ENCODE measurements at places on chromosomes 3 and 15.

DNA sequence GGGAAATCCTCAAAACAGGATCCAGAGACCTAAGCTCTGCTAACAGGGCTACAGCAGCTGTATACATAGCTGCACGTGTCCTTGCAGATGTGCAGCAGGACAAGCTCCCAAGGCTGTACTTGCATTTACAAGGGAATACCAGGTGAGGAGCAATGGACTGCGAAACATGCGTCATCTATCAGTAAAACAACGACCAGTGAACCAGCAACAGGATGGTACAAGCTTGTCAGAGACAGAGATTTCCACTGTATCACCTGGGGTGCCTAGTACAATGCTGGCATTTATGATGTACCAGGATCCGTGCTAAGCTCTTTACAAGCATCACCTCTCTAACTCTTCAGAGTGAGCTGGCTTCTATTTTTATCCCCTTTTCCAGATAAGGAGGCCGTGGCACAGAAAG, 227.3 kb downstream of the FOXP1 start:
- no peak for DNase-seq

DNA sequence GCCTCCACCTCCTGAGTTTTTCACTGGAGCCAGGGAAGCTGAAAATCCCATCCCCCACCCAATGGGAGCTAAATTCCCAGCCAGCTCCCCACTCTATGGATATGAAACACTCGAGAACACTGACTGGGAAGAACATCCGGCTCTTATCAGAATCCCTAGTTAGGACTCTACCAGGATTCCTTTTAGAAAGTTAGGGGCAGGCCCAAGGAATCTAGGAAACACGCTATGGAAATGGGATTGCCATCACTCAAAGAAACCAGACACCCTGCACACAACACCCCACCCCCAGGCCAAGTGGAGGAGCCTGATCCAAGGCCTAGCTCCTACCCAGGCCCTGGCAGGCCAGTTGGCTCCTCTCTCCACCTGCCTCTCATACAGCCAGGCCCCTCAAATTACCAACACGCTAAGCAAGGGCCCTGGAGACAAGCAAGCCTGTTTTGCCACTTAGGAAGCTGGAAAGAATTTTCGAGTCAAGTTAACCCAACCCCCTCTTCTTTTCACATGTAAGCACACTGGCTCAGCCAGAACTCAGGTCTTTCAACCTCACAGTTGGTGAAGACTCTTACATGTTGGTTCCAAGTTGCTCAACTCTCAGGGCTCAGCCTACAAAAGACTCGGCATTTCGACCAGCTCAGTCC, 75.5 kb downstream of the RBPMS2 start:
- no peak for DNase-seq

- DNase-seq: peak; percentile 72
Measured at GRCh38 chr3:128322030-128323022, 144.4 kb downstream of the DNAJB8 start.

GRCh38 chr3:172622916-172623700, 87.8 kb downstream of the NCEH1 start:
- DNase-seq: no peak

DNA sequence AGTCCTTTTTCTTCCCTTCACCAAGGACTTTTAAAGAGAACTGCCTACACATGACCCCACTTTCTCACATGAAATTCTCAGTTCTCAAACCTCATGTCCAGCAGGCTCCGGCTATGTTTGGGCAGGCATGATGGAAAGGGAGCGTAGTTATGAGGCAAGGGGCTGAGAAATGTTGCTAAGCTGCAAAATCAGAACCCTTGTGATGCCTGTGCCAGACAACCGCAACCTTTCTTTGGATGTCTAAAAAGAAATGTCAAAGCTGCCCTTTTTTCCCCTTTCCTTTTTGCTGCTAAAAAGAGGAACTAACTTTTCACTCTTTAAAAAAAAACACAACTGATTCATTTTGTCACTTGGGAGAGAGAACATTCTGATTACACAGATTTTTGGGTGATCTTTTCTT, 19.2 kb downstream of the GNB4 start:
- DNase-seq: no peak

DNA sequence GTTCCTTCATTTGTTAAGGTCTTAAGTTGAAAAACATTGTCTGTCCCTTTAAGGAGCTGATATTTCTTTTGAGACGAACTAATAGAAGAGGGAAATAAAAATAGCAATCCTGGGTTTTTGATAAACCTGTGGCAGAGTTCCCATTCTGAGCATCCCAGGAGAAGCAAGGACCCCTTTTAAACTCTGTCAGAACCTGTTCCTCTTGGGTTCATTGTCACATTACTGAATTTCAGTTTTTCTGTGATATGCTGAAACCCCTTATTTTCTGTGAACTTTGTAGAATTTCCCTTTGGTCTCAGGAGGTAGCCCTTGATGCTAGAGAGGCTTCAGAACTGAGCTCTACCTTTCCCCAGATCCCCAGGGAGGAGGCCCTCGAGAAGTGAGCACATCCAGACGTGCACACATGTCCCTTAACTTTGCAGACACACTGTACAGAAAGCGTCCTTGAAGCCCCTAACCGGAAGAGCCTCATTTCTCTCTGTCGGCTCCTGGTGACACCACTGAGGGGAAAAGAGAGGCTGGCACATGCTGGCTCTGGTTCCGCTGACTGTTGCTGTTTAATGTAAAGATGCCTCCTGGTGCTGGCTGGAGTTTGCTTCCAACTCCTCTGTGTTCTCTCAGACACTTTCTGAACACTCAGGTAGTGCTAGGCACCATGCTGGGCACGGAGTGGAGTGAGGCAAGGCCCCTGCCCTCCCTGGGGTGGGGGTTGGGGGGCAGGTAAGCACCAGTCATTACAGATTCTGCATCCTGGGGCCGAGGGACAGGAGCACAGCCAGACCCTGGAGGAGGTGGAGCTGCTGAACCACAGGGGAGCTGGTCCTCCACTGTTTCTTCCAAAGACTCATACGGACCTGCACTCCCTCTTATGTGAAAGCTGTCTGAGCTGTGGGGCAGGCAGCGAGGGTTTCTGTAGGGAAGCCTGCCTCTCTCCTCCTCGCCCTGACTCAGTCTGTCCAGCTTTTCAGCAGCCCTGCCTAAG, 77.5 kb downstream of the CHDH start:
- no peak for DNase-seq

GRCh38 chr3:134798681-134799311, 3.7 kb downstream of the EPHB1 start:
- no peak for DNase-seq

- DNase-seq: no peak
Measured at GRCh38 chr3:134839422-134839821, 44.4 kb downstream of the EPHB1 start.

DNA sequence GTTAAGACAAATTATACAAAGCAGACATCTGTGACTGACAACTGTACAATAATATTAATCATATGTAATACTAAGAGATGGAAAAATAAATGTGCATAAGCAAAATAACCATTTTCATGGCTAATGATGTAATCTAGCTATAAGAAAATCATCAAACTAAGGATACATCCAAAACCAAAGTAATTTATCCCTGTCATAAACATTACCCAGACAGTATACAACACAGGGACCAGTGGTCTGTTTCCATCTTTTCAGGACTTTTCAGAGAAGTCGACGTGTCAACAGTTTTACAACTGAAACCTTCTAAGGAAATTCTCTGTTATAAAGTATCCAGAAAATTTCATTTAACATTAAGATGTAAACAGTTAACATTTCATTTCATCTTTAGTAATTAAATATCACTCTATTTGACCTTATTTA, 11.0 kb downstream of the THBS1 start:
- no peak for DNase-seq

DNA sequence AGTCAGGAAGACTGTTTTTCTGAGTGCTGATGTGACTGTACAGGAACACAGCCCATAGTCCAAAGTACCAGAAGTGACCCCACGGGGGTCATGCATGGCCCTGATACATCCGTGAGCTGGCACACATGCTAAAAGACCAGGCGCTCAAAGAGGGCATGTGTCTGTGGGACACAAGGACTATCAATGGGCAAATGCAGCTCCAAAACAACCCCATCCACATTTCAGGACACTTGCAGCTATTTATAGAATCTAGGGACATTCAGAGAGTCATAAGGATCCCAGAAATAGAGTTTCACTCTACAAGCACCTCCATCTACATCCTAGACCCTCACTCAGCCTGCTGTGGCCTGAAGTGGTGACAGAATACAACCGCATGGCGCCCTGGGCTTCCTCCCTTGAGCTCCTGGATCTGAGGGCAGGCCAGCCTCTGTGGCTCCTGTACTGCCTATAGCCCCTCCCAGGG, 17.0 kb downstream of the SLC25A20 start:
- DNase-seq: no peak

DNA sequence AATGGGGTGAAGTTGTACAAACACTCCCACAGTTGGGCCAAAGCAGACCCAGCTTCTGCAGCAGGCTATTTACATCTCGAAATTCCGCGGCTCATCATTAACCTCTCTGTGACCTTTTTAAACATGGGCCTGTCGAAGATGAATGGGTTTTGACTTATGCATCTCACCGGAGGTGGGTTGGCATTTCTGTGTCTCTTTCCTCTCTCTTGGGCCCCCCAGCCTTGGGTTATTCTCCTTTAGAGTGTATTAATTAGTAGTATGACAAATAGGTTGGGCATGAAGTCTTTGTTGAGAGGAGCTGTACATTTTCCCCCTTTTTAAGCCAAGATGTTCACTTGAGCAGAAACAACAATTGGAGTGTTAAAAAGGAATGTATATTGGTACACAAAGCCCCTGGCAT, 9.8 kb downstream of the SMAD6 start:
- DNase-seq: no peak

DNA sequence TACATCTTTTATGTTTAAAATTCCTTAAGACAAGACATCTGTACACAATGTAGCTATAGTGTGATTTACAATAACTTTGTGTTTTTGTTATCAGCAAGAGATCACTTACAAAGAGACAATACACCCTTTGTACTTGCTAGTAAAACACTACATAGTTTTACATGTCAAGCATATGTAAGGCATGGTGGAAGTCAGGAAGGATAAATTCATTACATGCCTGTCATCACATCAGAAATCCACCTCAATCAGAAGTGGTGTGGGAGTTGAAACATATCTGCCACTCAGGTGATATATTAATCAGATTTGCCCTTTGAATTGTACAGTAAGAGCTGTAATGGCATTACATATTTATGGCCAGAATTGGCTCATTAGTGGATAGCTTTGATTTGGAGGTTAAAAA, 95.5 kb downstream of the MBNL1 start:
- no peak for DNase-seq

DNA sequence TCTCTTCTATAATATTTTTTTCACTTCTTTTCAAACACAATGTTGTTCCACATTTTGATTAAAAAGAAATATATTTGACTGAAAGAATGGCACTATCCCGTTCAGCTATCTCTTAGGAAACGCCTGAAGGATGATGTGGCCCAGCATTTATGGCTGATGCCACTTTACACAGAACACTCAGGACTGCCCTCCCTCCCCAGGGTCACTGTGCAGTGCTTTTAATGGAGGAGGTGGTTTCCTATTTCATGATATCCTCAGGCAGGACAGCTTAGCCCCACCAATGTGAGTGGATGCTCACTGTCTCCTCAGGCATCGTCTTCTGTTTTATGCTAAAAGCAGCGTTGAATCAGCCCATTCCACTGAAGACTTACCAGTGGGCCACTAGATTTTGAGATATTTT, 135.9 kb downstream of the KCNAB1 start:
- no peak for DNase-seq

GRCh38 chr15:85289677-85290365, 90.6 kb upstream of the AKAP13 start:
- DNase-seq: no peak

DNA sequence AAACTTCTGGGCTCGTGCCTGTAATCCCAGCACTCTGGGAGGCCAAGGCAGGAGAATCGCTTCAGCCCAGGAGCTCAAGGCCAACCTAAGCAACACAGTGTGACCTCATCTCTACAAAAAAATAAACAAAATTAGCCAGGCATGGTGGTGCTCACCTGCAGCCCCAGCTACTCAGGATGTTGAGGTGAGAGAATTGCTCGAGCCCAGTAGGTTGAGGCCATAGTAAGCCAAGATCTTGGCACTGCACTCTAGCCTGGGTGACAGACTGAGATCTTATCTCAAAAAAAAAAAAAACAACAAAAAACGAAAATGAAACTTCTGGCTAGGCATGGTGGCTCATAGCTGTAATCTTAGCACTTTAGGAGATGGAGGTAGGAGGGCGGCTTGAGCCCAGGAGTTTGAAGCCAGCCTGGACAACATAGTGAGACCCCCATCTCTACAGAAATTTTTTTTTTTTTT, 53.7 kb downstream of the PIK3CB start:
- DNase-seq: no peak

GRCh38 chr3:28841441-28841840, 439.4 kb upstream of the RBMS3 start:
- no peak for DNase-seq

GRCh38 chr3:64343689-64344430, 118.6 kb upstream of the PRICKLE2 start:
- no peak for DNase-seq

- DNase-seq: no peak
Measured at GRCh38 chr3:120129051-120129450, 34.8 kb upstream of the GSK3B start.

DNA sequence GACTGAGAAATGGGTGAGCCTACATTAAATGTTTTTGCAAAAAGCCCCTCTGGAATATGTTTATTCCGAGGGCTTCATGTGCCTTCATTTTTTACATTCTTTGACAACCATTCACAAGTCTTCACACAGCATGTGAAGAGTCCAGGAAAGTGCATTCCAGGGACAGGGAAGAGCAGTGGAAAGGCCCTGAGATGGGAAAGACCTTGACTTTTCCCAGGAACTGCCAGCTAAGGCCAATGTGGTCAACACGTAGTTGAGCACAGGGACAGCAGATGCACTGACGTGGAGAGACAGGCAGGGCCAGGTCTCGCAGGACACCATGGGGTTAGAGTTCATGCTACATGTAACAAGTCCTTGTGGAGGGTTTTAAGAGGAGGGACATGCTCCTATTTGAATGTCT, 21.7 kb downstream of the SSR3 start:
- DNase-seq: no peak

DNA sequence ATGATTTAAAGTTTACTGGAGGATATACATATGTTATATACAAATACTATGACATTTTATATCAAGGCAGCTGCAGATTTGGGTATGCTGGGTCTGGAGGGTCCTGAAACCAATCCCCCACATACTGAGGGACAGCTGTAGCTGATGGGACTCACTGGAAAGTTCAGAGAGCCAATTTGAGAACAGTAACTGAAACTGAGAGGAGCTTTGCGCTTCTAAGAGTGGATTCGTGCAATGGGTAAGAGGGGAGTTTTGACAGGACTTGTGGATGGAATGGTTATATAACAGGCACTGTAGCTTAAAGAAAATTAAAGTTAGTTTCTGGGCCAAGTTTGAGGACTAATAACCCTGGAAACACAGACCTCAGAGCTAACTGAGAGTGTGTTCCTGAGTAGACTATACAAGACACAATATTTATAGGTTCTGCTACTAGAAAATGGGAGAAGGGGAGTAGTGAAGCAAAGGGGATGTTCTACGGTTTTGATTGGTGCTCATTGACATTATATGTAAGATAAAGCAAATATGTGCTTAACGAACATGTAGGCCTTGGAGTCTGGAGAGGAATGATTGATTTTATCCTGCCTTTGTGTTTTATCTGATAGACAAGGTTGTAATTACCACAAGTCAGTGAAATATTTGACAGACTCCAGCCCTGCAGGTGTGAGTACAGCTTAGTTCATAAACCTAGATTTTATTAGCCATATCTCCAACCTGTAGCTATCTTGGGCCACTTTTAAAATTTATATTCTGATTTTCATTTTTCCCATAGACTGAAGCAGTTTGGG, 4.8 kb upstream of the ZMAT3 start:
- DNase-seq: no peak

GRCh38 chr3:23797491-23797890, 8.3 kb upstream of the UBE2E1 start:
- DNase-seq: no peak
